KG1 (cell line): ENCODE measurements at places on chromosomes 2 and 18.
A peak's percentile ranks its signal among the peaks of the same experiment; 100 is the strongest.

DNA sequence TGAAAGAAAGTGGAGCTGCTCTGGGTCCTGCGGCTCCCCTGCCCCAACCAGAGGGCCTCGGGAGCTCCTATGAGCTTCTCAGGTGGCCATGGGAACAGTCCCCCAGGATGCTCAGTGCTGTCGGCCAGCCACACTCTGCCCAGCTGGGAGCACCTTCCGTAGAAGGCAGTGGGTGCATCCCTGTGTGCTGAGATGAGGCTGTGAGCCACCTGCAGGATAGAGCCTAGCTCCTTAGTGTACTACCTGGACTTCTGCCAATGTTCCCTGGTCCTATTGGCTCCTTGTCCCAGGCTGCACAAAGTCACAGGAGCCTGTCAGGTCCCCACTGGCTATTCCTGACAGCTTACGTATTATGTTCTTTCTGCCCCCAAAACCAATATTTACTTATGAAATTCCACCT, 16.1 kb downstream of the PRELID3A start:
- no peak for DNase-seq

DNA sequence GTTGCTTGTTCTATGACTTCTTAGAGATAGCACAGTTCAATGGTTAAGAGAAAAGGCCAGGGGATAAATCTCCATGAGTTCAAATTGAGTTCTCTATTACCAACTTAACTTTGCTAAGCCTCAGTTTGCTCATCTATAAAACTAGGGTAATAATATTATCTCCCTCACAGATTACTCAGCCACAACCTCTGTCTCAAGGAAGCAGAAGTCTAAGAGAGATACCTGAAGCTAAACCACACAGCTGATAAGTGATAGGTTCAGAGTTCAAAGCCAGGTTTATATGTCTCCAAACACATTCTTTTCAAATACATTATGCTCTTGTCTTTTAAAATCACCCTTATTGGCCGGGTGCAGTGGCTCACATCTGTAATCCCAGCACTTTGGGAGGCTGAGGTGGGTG, 287.7 kb downstream of the NBAS start:
- DNase-seq: no peak

- DNase-seq: no peak
Observed at GRCh38 chr2:165009466-165009865, 54.1 kb upstream of the SLC38A11 start.

GRCh38 chr18:35376393-35376741, 770 bp downstream of the ZNF396 start:
- peak; percentile 60 for DNase-seq

DNA sequence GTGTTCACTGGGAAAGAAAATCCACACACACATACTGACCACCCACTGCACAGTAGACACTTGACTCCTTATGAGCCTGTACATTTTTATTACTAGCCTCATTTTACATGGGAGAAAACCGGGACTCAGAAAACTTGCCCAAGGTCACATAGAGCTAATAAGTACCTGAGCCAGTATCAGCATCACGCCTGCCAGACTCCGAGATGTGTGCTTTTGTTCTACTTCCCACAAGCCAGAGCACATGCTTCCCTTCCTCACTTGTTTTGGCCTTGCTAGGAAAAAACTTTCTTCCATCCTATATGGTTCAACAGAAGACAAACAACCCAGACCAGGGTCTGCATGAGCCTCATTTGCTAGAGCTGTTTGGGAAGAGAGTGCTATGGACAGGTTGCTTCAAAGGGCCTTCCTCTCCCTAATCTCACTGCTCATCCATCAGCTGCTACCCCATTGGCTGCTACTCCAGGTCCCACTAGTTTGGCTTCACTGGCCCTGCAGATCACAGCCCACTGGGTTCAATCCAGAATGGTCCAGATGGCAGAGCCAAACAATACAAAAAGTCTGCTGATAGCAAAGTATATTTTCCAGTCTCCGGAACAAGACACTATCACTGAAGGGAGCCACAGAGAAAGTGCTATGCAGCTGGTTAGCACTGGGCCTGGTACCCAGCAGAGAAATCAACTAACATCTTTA, 63.9 kb downstream of the STK39 start:
- DNase-seq: no peak

- peak; percentile 6 for DNase-seq
Observed at GRCh38 chr2:175690113-175690837, 311.8 kb downstream of the LNPK start.

GRCh38 chr2:20722592-20723240, 55.8 kb downstream of the GDF7 start:
- no peak for DNase-seq

DNA sequence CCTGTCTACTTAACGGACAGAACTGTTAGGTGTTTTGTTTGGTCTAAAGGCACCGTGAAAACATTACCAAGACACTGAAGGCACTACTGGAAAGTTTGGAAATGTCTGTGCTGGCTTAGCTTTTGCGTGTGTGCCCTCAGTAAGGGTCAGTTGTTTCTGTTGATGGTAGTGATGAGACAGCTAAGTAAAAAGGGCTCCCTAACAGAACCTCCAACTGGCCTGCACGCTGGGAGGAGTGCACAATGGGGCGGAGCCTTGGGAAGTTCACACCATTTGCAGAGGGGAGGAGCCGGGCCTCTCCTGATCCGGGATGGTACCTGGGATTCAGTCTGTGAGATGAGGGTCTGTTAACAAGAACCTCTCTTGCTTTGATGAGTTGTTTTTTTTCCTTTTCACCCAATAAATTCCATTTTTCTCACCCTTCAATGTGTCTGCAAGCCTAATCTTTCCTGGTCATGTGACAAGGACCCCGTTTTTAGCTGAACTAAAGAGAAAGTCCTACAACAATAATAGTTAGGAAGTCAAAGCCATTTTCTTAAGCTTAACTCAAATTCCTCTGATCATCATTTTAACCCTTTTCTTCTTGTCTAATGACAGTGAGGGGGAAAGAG, 368.7 kb downstream of the PARD3B start:
- DNase-seq: no peak

DNA sequence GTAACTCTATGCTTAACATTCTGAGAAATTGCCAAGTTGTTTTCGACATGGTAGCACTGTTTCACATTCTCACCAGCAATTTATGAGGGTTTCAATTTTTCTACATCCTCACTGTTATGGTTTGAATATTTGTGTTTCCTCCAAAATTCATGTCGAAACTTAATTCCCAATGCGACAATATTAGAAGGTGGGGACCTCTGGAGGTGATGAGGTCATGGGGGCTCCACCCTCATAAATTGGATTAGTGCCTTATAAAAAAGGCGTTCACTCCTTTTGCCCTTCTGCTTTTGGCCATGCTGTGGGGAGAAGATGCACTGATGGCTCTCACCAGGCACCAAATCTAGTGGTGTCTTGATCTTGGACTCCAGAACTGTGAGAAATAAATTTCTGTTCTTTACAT, 110.3 kb downstream of the HRH4 start:
- DNase-seq: no peak

- no peak for DNase-seq
Observed at GRCh38 chr2:171524018-171524401, 1.7 kb downstream of the CYBRD1 start.
